ENCODE measurements at places on chromosomes 7 and 10.

GRCh38 chr10:132743925-132744490, 41.9 kb downstream of the NKX6-2 start:
- H3K27ac ChIP-seq, result no peak overlapping the region
- H3K36me3 ChIP-seq, result no peaks in the 10 kb centered on the region
- no peaks in the 10 kb centered on the region for H3K4me1 ChIP-seq
- no peaks in the 10 kb centered on the region for H3K27me3 ChIP-seq
- H3K4me3 ChIP-seq, result no peak overlapping the region

GRCh38 chr7:46168671-46169383, 247.8 kb upstream of the IGFBP3 start:
- H3K36me3 ChIP-seq, result no peaks in the 10 kb centered on the region
- no peak overlapping the region for H3K4me3 ChIP-seq
- H3K27ac ChIP-seq, result no peak overlapping the region
- no peak for DNase-seq

DNA sequence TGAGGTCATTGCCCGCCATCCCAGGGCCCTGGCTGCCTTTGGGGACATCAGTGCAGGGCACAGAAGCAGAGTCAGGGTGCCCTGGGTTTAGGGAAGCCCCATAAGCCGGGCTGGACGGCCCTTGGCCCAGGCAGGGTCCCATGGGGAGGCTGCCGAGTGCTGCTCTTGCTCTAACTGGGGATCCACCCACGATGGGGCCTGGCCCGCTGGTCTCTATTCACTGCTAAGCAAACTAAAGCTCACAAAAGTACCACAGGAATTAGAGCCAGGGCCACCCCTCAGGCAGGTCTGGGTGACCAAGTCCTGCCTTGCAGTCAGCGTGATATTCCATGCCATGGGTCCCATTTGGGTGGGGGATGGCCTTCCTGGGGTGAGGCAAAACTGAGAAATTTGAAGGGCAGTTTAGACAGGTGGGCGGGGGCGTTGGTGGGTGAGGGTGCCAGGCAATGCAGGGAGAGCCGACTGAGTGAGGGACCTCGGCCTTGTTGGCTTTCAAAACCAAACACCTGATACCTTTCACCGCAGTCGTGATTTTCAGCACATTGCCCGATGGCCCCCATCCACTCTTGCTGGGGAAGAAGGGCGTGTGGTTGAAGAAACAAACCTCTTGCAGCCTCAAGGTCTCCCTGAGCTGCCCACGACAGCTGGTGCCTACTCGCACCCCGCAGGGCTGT, 92.8 kb upstream of the PPIF start:
- no peak for DNase-seq
- H3K27me3 ChIP-seq, result no peaks in the 10 kb centered on the region
- H3K27ac ChIP-seq, result no peak overlapping the region
- H3K36me3 ChIP-seq, result no peaks in the 10 kb centered on the region

DNA sequence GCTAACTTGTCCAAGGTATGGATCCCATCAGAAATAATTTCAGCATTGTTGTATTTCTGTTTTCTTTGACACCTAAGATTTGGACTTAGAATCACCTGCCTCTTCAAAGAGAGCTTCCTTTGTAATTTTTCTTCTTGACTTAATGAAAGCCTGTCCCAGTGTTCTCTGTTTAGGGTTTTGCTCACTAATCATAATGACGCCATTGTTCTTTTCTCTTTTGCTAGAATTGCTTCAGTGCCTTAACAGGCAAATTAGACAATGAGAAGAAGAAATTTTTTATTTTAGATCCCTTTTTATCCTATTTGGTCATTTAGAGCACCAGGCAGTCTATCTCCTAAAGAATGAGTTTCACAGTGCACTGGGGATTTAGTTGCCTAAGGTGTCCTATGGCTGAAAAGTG, 128.5 kb downstream of the SND1 start:
- H3K4me1 ChIP-seq, result peaks cover 4% of the 10 kb centered on the region
- H3K36me3 ChIP-seq, result no peaks in the 10 kb centered on the region
- no peak overlapping the region for H3K27ac ChIP-seq
- no peak overlapping the region for H3K4me3 ChIP-seq

GRCh38 chr10:42609872-42610271, 28.5 kb downstream of the ZNF33B start:
- peaks cover 4% of the 10 kb centered on the region for H3K36me3 ChIP-seq
- no peaks in the 10 kb centered on the region for H3K4me1 ChIP-seq
- no peak for DNase-seq

All from hepatocyte (in vitro differentiated cells).